ENCODE measurements at places on chromosomes 7 and 10.

DNA sequence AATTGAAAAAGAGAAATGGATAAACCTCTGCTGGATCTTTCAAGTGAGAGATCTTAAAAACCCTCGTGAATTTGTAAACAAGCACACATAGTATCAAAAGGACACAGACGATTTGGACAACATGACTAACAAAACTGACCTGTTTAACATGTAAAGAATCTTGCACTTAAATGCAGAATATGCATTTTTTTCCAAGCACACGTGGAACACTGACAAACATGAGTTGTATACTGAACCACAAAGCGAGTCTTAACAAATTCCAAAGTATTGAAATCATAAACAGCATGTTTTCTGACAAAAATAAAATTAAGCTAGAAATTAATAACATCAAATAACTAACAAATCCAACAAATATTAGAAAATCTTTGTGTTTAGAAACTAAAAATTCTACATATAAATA lies 65.0 kb upstream of the ZNF746 start:
- no peak for DNase-seq

DNA sequence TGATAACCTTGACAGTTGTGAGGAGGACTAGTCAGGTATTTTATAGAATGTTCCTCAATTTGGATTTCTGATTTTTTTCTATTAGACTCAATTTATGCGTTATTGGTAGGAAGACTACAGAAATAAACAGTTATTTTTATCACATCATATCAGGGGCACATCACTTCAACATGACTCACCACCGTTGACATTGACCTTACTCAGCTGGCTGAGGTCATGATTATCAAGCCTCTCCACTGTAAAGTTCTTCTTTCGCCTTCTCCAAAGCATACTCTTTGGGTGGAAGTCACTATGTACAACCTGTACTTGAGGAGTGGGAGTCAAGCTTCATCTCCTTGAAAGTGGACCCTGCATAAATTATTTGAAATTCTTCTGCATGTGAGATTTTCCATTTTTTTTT lies 194.3 kb upstream of the IGFBP3 start:
- no peak for DNase-seq

DNA sequence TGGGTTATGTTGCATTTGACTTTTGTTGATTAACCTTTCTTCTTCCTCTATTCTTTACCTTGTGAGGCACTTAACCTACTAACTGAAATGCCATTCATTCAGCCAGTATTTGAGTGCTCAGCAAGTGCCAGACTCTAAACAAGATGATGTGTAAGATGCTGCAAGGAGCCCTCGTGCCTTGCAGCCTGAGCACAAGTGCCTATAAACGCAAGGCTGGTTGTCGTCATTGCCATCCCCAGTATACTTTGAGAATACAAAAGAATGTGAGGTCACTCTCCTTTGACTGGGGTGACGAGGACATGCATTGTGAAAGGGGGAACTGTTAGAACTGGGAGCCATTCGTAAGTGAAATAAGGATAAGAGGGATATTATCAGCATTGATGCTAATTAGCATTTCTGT lies 103.0 kb downstream of the AUTS2 start:
- no peak for DNase-seq

DNA sequence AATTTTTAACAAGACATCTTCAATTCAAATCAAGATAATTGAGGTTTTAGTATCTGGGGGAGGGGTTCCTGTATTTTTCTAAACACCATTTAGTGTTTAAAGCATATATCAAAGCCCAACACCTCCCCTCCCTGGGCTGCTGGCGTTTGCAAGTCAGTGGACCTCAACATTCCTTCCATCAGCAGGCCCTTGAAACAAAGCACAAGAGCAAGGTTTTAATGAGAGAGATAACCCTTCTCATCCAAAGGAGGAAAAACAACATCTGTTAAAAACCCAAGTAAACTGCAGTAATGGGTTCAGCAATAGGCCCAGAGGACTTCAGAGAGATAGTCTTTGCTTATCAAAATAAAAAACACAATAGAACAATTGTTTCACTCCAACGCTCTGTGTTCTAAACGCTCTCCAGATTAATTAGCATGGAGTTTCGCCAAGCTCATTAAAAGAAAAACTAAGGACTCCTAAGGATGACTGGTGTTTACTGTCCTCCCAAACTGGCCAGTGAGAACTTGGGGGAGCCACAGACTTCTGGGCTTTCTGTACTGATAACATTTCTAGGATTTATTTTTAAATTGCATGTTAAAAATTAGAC lies 2.5 kb downstream of the JCAD start:
- DNase-seq, result no peak

- no peak for DNase-seq
Observed at GRCh38 chr10:18178854-18179483, 38.7 kb downstream of the CACNB2 start.

DNA sequence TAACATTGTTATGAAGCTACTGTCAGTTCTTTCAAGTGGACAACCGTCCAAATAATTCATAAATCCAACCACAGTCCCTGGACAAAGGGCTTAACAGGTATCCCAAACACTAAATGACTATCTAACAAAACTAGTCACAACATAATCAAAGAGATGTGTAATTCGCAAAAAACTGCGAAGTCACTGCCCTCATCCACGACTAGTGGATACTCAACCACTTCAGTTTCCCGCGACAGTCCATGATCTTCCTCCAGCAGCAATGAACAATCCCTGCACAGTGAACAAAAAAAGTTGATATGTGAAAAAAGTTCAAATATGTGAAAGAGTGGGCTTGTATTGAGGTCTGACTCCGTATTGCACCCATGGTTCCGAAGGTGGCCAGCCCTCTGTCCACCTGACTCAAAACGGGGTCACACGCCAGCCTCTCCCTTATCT lies 287 bp downstream of the DCLRE1A start:
- DNase-seq, result no peak

DNA sequence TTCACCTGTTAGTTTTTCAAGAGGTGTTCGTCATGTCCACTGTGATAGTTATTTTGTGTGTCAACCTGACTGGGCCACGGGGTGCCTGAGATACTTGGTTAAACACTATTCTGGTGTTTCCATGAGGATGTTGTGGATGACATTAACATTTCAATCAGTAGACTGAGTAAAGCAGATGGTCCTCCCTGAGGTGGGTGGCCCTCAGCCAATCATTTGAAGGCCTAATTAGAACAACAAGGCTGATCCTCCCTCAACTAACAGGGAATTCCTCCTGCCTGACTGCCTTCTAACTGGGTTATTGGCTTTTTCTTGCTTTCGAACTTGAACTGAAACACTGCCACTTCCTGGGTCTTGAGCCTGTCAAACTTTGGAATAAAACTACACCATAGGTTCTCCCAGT lies 75.8 kb downstream of the ENO4 start:
- DNase-seq, result no peak

- DNase-seq, result no peak
Observed at GRCh38 chr10:52256832-52257691, 57.0 kb upstream of the DKK1 start.

- DNase-seq, result no peak
Observed at GRCh38 chr10:4242561-4243035, 457.6 kb upstream of the KLF6 start.

DNA sequence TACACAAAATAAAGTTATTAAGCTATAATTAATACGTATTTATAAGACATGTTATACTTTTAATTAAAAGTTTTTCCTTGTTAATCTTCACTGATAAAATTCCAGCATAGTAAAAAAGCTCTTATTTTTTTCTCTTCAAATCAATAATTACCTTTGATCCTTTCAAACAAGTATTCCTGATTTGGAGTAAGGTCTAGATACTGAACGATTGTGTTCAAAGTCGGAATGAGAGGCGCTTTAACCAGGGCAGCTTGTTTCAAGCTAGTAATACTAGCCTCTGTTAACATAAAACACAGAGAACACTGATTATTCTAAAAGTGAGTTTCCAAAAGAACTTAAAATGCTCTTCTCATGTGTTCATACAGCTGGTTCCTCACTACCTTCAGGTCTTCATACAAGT lies 27.0 kb downstream of the TMEM209 start:
- DNase-seq, result no peak

DNA sequence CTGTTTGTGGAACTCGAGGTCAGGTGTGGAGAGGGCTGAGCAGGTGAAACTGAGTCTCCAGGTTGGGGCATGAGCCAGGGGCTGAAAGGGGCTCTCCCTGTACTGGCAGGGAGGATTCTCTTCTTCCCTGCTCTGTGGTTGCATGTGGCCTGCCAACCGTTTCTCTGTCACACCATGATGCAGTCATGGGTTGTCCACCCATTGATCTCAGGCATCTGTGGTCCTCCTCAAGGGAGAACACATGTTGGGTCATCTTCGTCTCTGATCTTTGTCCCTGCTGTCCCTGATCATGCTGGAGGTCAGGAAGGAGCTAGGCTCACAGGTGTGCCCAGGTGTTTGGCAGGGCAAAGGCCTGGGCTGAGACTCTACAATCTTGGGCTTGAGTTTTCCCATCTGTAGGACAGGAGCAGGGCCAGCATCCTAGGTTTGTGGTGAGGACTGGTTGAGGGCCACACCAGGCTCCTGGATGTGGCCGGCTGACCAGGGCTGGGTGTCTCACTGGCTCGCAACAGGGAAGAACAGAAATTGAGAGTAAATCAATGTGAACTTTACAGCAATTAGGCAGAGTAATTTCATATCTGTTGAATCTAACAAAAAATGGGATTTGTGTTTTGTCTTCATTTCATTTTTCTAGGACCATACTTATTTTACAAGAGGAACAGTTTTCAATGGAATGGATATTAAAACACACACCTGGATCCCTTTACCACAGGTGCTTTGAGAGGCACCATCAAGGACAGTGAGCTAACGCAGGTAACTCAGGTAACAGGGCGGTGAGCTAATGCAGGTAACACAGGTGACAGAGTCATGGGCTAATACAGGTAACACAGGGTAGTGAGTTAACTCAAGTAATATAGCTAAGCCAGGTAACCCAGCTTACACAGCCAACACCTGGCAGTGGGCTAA lies 58.5 kb upstream of the IGFBP3 start:
- DNase-seq, result no peak

GRCh38 chr10:119368581-119368980 lies 161.2 kb downstream of the GRK5 start:
- DNase-seq, result no peak

GRCh38 chr10:34627741-34628140 lies 187.4 kb downstream of the PARD3 start:
- DNase-seq, result no peak

GRCh38 chr7:112886208-112886607 lies 96.0 kb upstream of the TMEM168 start:
- DNase-seq, result no peak

DNA sequence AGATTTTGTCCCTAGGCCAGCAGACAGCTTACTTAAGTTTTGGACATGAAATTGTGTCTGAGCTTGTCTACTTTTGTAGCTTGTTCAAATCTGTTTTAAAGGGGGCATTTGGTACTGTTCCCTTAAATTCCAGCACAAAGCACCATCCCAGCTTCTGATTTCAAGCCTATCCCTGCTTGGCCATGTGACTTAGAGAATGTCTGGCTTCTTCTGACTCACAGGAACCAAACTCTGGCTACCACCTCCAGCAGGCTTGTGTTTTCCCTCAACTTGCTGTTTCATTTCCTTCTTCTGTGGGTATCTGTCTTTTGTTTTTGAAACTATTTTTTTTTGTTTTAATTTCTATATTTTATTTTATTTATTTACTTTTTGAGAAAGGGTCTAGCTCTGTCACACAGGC lies 97.9 kb upstream of the FZD8 start:
- DNase-seq, result no peak

DNA sequence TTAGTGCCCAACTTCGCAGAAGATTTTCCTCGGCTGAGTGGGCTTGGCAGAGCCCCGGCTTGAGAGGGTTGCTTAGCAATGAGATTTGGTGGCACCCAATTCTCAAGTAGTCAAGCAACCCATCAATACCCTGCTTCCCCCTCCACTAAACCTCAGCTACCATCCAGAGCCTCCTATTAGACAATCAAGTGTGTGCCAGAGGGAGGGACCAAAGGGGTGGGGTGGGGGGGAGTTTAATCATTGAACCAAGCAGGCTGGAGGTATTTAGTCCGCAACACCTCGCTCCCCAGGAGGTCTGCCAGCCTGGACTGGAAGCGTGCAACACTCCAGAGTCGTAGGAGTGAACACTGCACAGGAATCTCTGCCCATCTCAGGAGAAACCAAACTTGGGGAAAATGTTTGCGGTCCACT lies at the start of gene HKDC1:
HKDC1 (plus strand) TSS at position 292 of the 411 bp plus-strand sequence; CDS start at position 396, 104 bp downstream.
- no peak for DNase-seq

GRCh38 chr7:107414198-107414597 lies 55.7 kb upstream of the GPR22 start:
- no peak for DNase-seq

- no peak for DNase-seq
Observed at GRCh38 chr7:76310102-76310957, 7.9 kb downstream of the HSPB1 start.

DNA sequence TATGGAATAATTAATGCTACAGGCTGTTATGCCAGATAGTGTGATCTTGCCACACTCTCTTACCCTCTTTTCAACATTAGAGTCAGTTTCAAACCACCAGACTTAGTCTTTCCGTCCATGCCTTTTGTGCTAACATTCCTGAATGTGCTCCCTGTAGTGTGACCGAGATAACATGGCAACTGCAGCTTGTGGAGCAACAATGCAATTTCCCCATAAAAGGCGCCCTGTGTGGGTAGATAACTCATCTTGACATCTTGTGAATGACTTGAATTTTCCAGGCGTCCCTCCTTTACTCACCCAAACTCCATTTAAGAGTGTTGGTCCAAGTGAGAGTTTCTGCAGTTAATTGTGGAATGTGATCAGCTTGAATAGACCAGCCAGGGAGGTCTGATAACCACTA lies 99.6 kb downstream of the DNAH11 start:
- DNase-seq, result no peak

DNA sequence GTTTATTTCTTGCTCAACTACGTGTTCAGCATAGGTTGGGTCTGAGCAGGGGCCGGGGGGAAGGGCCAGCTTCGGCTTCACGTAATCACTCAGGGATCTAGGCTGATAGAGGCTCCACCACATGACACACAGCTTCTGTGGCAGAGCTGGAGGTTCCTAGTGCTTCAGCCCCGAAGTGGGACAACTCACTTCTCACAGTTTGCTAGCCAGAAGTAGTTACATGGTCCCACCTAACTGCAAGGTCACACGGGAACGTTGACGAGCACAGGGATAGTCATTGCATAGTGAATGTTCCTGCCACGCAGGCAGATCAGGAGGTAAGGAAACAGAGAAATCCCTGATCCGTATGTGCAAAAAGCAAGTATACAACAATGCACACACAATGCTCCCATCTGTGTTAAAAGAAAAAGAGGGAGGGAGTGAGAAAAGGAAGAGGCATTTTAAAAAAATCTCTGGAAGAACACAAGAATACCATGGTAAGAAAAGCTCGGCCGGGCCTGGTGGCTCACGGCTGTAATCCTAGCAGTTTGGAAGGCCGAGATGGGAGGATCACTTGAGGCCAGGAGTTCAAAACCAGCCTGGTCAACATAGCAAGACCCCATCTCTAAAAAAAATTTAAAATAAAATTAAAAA lies 16.9 kb downstream of the SMURF1 start:
- DNase-seq, result no peak

All from CD4-positive, alpha-beta T cell treated with Interleukin-21 for 1 hour (primary cell).